Fibroblast of the conjunctiva (primary cell): ENCODE measurements at places on chromosomes 12 and 14.

DNA sequence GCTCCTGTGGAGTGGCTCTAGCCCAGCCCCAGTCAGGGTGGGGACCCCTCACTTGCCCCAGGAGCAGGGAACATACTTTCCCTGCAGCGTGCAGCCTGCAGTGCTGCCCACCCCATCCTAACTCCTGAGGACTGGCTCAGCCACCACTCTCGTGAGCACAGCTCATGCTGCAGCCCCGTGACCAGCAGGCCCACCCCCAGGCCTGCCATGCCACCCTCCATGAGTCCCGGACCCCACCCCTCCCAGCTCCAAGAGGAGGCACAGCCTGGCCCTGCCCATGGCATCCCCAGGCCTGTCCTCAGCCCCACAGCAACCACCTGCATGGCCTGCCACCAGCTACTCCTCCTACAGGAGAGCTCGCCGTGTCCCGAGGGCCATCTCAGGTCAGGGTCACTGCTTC is 3.9 kb upstream of the JAG2 start:
- DNase-seq = no peak

DNA sequence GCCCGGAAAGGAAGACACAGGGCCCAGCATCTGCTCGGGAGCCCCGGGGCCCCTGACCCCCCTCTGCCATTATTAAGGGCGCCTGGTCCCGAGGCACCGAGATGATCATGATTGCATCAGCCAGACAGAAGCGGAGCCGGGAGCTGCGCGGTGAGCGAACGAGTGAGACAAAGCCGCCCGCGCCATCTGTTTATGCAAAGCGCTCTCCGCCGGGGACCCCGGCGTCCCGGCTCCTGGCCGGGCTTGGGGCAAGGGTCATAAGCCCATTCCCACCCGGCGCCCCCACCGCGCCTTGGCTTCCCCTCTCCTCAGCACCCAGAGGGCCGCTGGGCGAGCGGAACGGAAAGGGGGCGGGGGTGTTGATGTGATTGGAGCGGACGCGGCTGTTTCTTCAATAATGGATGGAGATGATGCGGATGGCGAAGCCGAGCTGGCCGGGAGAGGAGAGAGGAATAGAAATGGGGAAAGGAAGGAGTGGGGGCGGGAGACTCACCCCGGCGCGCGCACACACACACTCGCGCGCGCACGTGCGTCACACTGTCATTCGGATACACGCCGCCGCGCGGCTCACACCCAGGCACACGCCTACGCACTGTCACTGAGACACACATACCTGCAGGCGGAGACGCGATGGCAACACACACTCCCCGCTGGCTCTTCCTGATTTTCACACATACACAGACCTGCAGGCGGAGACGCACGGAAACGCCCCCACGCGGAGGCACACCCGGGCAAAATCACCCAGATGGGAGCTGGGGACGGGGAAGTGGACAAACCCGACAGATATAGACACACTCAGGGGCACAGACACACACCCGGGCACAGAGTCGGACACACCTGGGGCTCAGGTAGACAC is 10.7 kb downstream of the STAC3 start:
- DNase-seq = no peak

DNA sequence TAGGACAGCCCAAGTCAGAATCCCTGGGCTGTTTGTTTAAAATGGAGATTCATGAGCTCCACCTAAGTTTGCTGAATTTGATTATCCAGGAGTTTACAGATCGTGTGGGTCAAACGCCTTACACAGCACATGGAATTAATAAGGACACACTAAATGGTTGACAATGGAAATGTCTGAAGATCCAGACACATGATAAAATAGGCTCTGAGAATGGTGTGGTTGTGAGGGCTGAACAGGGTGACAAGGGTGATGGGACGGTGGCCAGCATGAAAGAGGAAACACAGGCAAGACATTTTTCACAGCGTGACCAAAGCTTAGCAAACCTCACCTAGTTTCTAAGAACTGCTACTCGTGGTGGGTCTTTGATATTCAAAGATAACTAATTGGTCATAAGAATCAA is 12.5 kb downstream of the VWF start:
- DNase-seq = no peak

GRCh38 chr14:80678436-80678835 is 263.1 kb downstream of the CEP128 start:
- DNase-seq = no peak

GRCh38 chr14:71155743-71156142 is 248.5 kb downstream of the PCNX1 start:
- no peak for DNase-seq

DNA sequence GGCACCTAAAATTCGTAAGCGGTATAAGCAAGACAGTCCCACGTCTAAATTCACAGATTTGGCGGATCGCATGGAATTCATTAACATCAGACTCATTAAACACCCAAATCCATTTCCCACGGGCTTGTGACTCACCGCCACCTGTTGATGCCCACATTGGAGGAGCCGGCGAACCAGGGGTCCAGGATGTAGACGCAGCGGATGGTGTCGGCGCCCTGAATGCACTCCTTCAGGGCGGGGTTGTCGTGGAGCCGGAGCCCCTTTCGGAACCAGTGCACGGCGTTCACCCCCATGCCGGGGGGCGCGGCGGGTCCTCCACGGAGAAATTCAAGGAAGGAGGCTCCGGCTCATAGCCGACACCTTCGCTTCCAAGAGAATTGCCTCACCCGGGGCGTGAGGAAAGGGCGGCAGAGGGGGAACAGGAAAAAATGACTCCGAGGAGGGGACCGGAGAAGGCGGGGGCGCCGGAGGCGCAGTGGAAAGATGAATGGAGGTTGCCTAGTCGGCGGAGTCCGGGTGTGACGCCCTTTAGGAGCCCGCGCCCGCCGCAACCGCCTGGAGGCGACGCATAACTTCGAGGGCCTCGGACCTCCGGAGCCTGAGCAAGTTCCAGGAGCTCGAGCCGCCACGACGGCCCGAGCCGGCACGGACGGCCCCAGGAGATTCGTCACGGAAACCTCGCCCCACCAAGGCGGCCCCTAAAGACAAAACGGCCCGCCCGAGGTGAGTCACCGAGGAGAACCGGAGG is 506 bp downstream of the CRY1 start:
- no peak for DNase-seq
